ENCODE measurements at places on chromosomes 2 and 18.

GRCh38 chr2:145108959-145109710, 589.2 kb upstream of the ZEB2 start:
- DNase-seq: no peak

- no peak for DNase-seq
These were observed 135.1 kb upstream of the ID2 start for GRCh38 chr2:8546612-8547283.

DNA sequence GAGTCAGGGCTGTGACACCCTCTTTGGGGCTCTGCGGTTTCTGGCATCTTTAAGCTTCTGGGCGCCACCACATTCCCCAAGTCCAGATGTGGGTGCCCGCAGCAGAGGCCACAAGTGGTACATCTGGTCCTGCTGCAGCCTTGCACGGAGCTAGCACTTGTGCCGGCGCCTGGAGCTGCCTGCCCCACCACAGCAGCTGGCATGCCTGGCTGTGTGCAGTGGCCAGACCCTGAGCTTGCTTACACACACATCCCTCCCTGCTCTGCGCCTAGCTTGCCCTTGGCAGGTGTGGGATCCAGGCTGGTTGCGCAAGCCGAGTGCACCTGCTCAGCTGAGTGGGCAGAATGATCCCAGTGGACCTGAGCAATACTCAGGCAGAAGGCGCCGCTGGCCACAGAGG, 27.3 kb downstream of the SLC4A10 start:
- DNase-seq: no peak

DNA sequence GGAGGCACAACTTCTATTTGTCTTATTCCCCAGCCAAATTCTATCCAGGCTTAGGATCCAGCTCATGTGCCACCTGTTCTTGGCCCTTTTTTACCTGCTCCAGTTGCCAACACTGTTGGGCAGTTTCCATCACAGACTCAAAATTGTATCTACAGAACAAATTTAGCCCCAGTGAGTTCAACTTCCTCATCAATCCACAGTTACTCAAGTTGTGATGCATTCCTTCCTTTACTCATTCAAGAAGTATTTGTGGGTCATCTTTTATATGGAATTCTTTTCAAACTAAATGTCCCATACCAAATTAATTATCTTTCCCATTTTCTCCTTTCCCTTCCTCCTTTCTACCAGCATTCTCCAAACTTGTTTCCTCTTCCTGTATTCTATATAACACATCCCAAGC, 12.7 kb upstream of the DDX18 start:
- no peak for DNase-seq

DNA sequence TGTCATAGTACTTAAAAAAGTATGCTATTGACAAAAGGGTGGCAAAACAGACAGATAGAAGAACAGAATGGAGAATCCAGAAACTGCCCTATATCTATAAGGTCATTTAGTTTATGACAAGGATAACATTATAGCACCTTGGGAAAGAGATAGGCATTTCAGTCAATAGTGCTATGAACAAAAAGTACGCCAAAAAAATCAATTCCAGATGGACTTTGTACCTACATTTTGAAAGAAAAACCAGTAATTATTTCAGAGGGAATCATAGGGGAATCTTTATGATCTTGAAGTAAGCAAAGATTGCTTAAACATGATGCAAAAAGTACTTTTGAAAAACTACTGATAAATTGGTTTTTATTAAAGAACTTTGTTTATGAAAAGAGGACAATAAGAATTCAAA, 59.9 kb upstream of the SETBP1 start:
- no peak for DNase-seq

GRCh38 chr2:106161938-106162820, 31.9 kb downstream of the UXS1 start:
- no peak for DNase-seq

DNA sequence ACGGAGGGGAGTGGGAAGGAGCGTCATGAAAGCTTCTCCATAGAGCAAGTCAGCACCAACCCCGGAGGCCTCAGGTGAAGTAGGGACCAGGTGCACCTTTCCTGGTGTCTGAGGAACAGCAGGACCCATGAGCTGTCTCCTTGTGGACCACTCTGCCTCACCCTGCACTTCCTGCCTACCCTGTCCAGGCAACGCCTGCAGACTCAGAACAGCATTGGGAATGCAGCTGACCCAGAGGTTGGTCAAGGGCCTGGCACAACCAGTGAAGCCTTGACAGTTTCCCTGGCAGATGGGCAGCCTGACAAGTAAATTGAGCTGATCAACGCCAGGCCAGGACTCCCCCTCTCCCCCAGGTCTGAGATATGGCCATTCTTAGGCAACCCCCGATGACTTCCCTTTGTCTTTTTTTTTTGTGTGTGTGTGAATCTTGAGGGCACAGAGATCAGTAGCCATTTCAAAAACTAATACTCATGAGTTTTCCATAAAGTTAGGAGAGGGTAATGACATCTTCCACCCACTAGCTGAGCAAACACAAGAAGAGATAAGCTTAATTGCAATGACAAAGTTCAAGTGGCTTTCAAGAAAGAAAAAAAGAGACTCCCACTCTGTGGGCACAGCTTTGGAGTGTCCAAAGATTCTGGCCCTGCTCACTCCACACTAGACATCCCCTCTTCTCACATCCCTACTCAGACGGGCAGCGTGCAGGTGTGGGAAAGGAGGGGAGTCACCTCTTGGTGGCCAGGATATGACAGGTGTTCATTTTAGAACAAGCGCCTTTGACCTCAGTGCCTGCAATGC, 3.5 kb upstream of the FABP1 start:
- DNase-seq: no peak

GRCh38 chr2:207319316-207319715, 153.6 kb upstream of the KLF7 start:
- no peak for DNase-seq

DNA sequence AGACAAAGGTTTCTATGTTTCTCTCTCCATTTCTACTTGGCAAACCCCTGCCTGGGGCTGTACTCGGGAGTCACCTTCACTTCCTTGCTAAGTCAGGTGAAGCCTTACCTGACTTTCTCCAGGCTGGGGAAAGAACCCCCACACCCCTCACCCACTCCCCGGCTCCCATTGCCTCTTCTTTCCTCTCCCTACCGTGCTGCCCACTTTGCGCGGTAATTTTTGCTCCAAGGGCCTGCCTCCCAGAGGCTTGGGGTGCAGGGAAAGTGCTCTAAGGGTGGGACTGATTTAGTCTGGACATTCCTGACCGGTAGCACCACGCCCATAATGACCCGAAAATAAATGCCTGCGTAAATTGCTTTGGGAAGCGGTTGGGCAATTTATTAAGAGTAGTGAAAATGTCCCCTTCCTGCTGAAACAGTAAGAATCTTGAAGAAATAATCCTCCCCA, 49.1 kb upstream of the ATP6V1B1 start:
- DNase-seq: no peak
